Cortex of kidney (tissue), 1 donor: ENCODE measurements at places on chromosomes 13 and 19.

DNA sequence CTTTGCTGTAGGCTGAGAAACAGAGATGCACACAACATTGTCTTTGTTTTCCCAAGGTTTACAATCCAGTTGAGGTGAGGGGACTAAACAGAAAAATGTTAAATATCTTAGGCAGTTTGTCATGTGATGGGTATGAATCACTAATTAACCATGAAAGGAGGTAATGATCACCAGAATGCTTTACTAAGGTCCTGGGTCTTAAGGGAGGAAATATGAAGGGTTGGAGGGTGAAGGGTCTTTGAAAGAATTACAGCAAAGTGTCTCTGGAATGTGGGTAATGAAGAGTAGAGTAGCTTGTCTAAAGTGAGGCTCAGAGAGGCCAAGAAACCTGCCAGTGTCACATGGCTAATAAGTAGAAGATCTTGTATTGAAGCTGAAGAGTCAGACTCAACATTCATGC, 19.0 kb downstream of the BIVM start:
- DNase-seq: no peak

- DNase-seq: no peak
Observed at GRCh38 chr19:48887861-48888612, 10.5 kb downstream of the TULP2 start.

- no peak for DNase-seq
Observed at GRCh38 chr13:97780486-97780885, 173.0 kb upstream of the IPO5 start.

DNA sequence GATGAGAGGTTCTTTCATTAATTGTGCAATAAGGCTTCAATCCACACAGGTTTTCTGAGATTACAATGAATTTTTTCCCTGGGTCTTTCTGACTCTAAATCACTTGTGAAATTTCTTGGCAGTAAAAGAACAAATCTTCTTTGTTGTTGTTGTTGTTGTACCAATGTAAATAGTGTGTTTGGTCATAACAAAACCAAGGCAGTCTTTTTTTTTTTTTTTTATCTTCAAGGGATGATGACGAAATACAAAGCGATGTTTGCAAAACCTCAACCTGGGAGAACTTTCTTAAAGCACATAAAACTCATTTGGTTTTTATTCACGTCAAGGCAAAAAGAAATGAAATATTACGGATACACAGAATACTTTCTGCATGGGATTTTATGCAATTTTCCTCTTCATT, 462.0 kb downstream of the LIG4 start:
- DNase-seq: no peak

DNA sequence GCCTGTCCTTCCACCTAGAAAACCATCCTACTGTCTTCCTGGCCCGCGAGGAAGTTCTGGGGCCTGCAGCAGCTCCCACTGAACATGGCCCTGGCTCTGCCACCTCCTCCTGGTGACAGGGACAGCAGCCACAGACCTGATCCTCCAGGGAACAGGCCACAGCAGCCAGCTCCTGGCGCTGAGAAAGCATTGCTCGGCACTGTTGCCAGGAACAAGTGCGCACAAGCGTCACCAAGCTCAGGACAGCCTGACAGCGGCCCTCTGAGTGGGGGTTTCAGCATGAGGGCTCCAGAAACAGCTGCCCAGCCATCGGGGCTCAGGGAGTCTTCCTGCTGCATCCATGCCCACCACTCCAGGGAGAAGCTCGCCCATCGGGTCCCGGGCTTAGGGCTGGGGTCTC, 21.9 kb downstream of the AP3D1 start:
- no peak for DNase-seq

GRCh38 chr19:33690378-33691029, 68.8 kb downstream of the CHST8 start:
- no peak for DNase-seq

- DNase-seq: no peak
Observed at GRCh38 chr13:26442541-26442940, 114.9 kb upstream of the WASF3 start.

- no peak for DNase-seq
Observed at GRCh38 chr13:47005756-47006414, 109.0 kb upstream of the HTR2A start.

DNA sequence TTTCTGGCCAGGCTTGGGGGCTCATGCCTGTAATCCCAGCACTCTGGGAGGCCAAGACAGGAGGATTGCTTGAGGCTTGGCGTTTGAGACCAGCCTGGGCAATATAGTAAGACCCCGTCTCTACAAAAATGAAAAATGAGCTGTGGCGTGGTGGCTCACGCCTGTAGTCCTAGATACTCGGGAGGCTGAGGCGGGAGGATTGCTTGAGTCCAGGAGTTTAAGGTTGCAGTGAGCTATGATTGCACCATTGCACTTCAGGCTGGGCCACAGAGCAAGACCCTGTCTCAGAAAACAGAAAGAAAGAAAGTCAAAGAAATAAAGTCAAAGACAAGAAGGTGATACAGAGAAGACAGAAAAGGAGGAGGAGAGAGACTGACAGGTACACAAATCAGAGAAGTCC, 2.5 kb upstream of the CACNG6 start:
- no peak for DNase-seq

- DNase-seq: no peak
Observed at GRCh38 chr19:57946316-57946715, 1.2 kb downstream of the ZNF256 start.
